Vagina (tissue), 2 donors: ENCODE measurements at places on chromosomes 6 and 20.

DNA sequence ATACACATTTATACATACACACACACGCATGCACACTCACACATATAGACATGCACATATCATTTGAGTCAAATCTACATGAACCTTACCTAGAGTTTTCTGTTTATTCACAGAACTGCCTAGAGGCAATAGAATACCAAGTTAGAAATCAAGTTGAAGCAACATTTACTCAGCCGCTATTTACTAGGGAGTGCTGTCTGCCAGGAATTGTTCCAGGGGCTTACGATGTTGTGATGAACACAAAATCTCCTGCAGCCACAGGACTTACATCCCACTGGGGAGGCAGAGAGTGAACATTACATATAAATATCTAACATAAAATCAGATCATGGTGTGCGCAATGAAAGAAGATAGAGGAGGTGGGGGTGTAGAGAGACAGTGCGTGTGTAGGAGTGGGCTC, 80.4 kb downstream of the GCLC start:
- no peak overlapping the region for H3K27ac ChIP-seq
- peaks cover 23% of the 10 kb centered on the region for H3K4me1 ChIP-seq
- H3K36me3 ChIP-seq = no peaks in the 10 kb centered on the region

DNA sequence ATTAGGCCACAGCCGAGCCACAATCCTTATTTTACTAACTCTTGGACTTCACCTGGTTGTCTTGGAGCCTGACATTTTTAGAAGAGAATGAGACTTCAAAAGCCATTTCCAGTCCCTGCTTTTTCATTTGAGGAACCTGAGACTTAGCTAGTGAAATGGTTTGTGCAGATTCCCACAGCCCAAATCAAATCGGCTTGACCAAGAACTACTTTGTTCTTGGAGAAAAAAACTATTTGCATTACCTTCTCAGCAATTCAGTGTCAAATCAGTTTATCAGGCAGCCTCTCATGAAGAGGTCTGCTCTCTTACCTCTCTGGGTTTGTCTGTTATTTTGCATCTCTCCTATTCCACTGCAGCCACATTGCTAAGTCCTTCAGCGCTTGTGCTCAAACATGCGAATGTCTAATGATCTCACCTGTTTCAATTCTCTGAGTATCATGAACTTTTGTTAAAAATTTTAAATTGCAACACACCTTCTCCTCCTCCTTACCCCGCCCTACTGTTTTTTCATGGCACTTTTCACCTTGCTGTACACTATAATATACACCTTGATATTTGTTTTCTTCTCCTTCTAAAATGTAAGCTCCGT, 573 bp upstream of the IFNGR1 start:
- no peak for DNase-seq
- H3K36me3 ChIP-seq = no peaks in the 10 kb centered on the region

DNA sequence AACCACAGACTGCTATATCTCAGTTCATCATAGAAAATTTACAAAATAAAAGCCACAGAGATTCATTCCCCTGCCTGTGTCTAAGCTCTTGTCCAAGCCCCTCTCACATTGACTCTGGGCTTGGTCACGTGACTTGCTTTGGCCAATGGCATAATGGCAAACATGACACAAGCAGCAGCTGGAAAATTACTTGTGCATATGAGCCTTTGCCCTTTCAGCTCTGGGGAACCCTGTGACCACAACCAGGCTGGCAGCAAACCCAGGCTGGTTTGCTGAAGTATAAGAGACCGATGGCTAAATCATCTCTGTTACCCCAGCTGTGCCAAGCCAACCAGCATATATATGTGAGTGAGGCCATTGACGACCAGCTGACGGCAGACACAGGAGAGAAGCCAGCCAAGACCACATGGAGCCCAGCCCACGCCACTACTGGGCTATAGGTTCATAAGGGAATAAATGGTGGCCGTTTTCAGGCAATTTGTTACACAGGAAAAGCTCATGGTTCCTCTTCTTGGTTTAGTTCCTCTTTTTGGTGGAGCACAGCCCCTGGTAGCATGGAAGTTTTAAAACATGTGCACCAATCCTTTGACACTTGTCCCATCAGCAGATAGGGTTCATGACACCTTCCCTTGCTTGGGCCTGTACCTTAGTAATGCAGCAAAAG, 31.8 kb upstream of the RSPO4 start:
- H3K4me1 ChIP-seq = no peaks in the 10 kb centered on the region
- H3K4me3 ChIP-seq = no peak overlapping the region
- DNase-seq = no peak
- H3K27ac ChIP-seq = no peak overlapping the region

DNA sequence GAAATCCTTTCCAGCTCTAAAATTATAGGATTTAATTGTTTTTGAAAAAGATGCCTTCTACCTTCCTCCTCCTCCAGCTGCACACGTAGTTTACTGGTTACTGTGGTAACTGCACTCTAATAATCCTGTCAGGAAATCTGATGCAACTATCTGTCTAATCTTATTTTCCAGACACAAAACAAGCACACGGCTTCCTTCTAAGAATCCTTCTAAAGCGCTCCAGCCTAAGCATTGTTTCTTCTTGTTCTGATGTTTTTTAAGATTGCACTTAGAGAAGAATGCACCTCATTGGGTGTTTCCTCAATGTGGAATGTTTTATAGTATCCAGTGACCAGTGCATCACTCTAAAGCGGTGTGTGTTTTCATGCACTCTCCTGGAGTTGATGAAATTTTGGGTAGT, 63.6 kb downstream of the CARMIL1 start:
- no peak overlapping the region for H3K4me3 ChIP-seq
- H3K36me3 ChIP-seq = no peaks in the 10 kb centered on the region
- H3K27ac ChIP-seq = no peak overlapping the region
- no peaks in the 10 kb centered on the region for H3K4me1 ChIP-seq

DNA sequence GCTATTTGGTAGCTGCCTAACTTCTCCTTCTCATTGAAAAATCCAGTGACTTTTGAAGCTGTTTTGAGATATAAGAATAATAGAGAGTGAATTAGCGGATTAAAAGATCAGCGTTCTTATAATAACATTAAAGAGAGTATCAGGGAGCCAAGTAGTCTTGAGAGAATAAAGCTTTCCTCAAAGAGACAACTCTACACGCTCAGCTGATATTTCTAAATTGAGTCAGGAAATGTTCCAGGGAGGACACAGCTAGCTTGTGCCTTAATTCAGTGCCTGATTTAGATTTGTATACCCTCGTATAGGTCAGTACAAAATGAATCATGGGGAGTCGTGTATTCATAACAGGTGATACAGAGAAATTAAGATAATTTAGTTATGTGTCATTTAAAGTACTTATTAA, 75.1 kb upstream of the QKI start:
- no peak overlapping the region for H3K4me3 ChIP-seq
- no peak overlapping the region for H3K27ac ChIP-seq
- DNase-seq = no peak
- H3K27me3 ChIP-seq = no peaks in the 10 kb centered on the region
- no peaks in the 10 kb centered on the region for H3K4me1 ChIP-seq
- no peaks in the 10 kb centered on the region for H3K36me3 ChIP-seq

- peaks cover 9% of the 10 kb centered on the region for H3K4me1 ChIP-seq
- no peaks in the 10 kb centered on the region for H3K27me3 ChIP-seq
- no peak overlapping the region for H3K27ac ChIP-seq
- H3K4me3 ChIP-seq = no peak overlapping the region
- H3K36me3 ChIP-seq = no peaks in the 10 kb centered on the region
These were observed 32.4 kb downstream of the EZR start for GRCh38 chr6:158786645-158787304.
